ENCODE measurements at places on chromosomes 5 and 9.

GRCh38 chr9:117992006-117992405 is 287.8 kb downstream of the TLR4 start:
- DNase-seq, result no peak

GRCh38 chr5:157568720-157569119 is 6.9 kb downstream of the ADAM19 start:
- DNase-seq, result no peak

GRCh38 chr5:41291323-41291722 is 78.0 kb upstream of the C6 start:
- DNase-seq, result no peak

GRCh38 chr9:95874989-95875304 is 544 bp upstream of the ERCC6L2 start:
- peak; percentile 48 for DNase-seq

DNA sequence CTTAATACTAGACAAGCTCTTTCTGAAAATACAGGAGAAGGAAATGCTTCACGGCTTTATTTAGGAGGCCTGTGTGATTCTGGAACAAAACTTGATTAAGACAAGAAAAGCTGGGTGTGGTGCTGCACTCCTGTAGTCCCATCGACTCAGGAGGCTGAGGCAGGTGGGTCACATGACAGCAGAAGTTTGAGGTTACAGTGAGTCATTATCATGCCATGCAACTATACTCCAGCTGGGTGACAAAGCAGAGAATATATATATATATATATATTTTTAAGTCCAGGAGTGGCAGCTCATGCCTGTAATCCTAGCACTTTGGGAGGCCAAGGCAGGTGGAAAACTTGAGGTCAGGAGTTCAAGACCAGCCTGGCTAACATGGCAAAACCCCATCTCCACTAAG is 33.1 kb upstream of the SPIN1 start:
- DNase-seq, result no peak

DNA sequence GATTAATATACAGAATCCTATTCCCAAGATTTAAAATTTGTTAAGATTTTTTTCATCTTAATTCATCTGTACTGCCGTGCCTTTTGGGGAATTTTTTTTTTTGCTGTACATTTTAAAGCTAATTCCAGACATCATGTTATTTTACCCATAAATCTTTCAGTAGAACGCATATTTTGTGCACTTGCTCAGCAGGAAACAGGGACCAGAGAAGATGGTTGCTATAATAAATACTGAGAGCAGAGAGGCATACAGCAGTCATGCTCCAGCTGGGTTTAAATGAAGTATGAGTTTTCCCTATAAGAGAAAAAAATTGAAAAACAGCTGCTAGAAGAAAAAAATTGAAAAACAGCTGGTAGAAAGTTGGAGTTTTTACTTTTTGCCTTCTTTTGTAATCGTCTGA is 196.9 kb upstream of the PUM3 start:
- DNase-seq, result no peak

- DNase-seq, result no peak
Observed at GRCh38 chr9:23555851-23556250, 270.2 kb downstream of the ELAVL2 start.

GRCh38 chr5:122333564-122333963 is 21.5 kb downstream of the SNCAIP start:
- DNase-seq, result no peak

GRCh38 chr5:123512611-123513461 is 859 bp downstream of the CSNK1G3 start:
- peak; percentile 25 for DNase-seq

GRCh38 chr5:17918373-17919104 is 284.3 kb downstream of the TAF11L14 start:
- no peak for DNase-seq

DNA sequence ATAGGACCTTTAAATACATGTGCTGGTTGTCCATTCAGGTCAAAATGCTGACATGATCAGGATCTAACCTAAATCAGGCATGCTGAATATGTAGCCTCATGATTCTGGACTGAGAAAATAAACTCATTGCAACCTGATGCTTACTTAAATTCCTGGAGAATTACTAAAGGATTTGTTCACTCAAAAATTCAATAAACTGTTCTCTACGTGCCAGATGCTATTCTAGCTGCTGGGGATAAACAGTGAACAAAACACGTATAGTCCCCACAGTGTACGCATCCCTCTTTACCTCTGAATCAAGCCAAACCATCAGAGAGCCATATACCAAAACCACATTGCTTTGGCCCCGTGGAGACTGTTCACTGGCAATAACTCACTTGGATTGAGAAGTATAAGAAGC is 6.1 kb downstream of the SCAI start:
- no peak for DNase-seq

GRCh38 chr9:137035507-137035834 is 3.6 kb upstream of the FUT7 start:
- DNase-seq, result no peak

- no peak for DNase-seq
Observed at GRCh38 chr5:127153031-127153430, 79.7 kb upstream of the C5orf63 start.

GRCh38 chr5:147671365-147671764 is 111.2 kb downstream of the JAKMIP2 start:
- DNase-seq, result no peak

- no peak for DNase-seq
Observed at GRCh38 chr5:139914218-139914807, 118.7 kb downstream of the PSD2 start.

DNA sequence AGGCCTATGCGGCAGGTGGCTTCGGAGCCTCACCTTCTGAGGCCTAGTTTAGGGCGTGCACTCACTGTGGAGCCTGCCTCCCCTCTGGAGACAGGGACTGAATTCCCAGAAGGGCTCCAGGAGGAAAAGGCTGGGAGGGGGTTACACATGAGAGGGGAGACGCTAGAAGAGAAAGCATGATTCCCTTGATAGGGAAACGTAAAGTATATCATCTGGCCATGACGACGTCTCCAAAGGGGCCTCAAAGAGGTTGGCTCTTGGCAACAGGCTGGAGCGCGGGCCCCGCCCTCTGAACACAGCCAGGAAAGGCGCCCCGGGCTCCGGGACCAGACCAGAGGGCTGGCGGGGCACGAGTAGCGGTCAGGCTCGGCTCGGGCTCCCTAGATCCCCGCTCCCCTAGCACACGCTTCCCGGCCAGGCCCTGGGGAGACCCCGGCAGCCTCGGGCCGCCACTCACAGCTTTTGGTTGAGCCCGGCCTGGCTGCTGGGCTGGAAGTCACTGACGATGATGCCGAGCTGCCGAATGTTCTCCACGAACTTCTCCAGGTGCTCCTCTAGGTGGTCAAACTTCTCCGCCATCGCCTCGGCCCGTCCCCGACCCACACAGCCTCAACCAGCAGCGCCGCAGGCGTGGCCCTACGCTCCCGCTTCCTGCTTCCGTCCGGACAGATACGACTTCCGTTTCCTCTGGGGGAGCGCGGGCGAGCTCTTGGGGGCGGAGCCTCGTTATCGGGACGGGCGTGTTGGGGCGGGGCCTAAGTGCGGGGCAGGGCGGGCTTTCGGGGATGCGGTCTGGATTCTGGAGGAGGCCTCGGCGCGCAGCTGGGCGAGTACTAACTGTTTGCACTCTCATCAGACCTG is at the start of gene MED10:
Gene MED10 (minus strand): TSS at position 643 of the 861 bp plus-strand sequence. CDS start 64 bp downstream, at position 579.
- DNase-seq, result peak; percentile 92

- no peak for DNase-seq
Observed at GRCh38 chr5:58211441-58211840, 248.4 kb downstream of the PLK2 start.

- DNase-seq, result no peak
Observed at GRCh38 chr9:92341578-92341977, 15.8 kb downstream of the CENPP start.

GRCh38 chr9:73056245-73056644 is 95.4 kb upstream of the ANXA1 start:
- no peak for DNase-seq

GRCh38 chr9:72476100-72476499 is 45.3 kb upstream of the TMC1 start:
- DNase-seq, result no peak

GRCh38 chr5:80978772-80979317 is 18.7 kb downstream of the RASGRF2 start:
- no peak for DNase-seq

GRCh38 chr5:94433397-94434163 is 184.8 kb downstream of the KIAA0825 start:
- DNase-seq, result no peak

- no peak for DNase-seq
Observed at GRCh38 chr9:113454914-113455761, 8.4 kb upstream of the RGS3 start.

DNA sequence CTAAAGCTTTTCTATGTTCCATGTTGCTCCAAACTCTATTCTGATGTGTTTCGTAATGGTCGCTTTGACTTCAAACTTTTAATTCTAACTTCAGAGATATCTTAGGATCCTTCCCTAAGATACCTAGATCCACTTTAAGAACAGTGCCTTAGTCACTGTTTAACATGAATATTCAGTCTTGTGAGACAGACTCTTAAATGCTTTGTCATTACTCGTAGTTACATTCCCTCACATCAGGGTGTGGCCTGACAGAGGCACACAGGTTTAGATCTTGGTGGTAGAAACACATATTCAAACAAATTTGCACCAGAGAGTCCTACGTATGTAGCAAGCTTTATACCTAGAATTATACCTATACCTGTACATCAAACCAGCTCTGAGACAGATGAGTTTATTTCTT is 687.0 kb upstream of the C9orf72 start:
- no peak for DNase-seq

DNA sequence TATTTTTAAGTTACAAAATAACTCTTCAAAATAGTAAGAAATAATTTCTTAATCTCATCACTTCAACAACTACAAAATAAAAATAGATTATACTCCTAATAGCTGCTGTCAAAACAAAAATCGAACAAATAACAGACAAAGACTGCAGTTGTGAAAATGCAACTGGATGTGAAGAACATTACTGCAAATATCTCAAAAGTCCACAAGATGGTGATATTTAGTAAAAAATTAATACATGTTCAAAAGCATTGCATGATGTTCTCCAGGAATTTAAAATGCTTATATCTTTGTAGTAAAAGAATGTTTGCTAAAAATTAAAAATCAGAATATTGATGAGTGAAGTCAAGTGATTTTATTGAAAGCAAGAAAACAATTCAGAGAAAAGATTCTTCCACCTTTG is 66.2 kb downstream of the MPDZ start:
- DNase-seq, result no peak

DNA sequence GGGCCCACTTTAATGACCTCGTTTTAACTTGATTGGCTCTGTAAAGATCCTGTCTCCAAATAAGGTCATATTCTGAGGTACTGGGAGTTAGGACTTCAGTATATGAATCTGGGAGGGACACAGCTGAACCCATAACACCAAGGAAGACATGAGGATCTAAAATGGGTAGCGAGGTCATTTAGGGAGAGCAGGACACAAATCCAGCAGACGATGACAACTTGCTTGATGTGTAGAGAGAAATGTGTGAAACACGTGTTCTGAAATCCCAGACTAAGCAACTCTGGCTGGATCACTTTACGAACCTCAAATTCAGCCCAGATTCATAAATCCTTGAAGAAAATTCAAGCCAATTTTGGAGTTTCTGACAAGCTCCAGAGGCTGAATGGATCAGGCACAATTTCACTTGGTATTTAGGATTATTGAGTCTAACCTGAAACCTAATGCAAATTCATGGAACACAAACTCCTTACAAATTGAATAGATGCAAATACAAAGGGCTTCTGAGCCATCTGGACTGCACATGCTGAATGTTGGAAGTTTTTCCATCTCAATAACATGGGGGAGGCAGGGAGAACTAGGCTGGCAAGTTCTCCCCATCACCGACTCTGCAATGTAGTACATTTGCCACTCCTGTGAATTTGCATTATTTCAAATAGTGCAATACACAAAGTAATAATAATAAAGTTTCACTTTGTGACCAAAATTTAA is 74.0 kb upstream of the SLC30A5 start:
- DNase-seq, result no peak

GRCh38 chr9:26158631-26159150 is 480.4 kb upstream of the TUSC1 start:
- no peak for DNase-seq

- no peak for DNase-seq
Observed at GRCh38 chr5:154993461-154993860, 20.1 kb upstream of the KIF4B start.

DNA sequence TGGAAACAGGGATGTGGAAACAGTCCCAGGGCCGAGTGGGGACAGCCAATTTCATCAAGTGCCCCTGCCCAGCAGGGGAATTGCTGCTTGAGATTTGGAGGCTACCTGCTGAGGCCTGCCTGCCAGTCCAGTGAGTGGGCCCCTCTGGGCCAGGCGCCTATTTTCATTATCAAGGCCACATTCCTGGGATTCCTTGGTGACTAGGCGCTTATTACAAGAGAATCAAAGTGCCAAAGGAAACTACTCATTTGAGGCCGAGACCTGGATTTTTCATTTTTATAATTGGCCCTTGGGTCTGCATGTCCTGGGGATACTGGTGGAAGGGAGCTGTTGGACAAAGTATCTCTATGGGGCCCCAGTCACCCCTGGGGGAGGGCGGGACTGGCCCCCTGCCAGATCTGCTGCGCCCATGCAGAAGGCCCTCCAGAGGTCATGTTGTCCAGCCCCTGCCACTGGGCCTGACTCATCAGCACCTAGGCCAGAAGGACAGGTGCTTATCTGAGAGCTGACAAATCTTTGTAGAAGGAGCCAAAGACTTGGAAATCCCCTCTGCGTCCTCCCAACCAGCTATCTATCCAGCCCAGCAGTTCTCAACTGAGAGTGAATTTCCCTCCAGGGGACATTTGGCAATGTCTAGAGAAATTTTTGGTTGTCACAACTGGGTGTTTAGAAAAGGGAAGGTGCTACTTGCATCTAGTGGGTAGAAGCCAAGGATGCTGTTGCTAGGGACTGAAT is 45.6 kb downstream of the FOXI1 start:
- DNase-seq, result no peak

DNA sequence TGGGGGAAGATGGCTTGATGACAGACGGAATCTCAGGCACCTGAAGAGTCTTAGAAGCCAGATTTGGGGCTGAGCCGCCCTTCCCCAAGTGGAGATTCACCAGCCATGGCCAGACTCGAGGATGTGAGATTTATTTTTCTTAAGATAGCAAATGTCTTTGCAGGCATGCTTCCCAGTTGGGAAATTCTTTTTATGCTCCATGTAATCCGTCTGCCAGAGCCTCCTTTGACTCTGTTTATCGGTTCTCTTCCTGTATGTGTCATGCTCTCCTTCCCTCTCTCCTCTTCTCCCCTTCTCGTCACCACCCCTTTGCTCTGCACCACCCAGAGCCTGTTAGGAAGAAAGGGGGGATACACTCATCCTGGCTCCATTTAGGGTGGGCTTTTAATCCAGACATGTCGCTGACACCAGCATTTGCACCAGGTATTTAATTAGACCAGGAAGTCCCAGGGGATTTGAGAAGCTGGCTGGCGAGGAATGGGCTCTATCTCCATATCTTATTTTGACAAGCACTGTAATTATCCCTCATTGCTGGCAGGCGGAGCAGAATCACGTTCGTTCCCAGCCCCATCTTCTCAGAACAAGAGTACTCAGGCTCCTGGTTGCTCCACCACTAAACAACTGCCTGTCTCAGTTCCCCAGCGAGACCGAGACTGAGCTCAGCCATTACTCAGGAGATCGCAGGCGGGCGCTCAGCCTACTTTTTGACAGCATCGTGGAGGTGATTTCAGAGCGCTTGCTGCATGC is 50.9 kb downstream of the KCNIP1 start:
- no peak for DNase-seq

Data from activated T-helper 1 cell treated with anti-CD3 and anti-CD28 coated beads, Interleukin-12 subunit alpha, Interleukin-12 subunit beta, Interleukin-2, Interleukin-4 antibody, amounts not matched to agents 30 ng/mL and 10 ng/mL and 1 ng/mL, durations not matched to agents 14 hours and 24 hours and 36 hours (primary cell).